ENCODE measurements at places on chromosomes 6 and 20. TPM values are rescaled to one million over a fixed set of nuclear protein-coding genes. Genes with fewer than 3 reads are reported as not detected.
A peak's percentile ranks its signal among the peaks of the same experiment; 100 is the strongest.

DNA sequence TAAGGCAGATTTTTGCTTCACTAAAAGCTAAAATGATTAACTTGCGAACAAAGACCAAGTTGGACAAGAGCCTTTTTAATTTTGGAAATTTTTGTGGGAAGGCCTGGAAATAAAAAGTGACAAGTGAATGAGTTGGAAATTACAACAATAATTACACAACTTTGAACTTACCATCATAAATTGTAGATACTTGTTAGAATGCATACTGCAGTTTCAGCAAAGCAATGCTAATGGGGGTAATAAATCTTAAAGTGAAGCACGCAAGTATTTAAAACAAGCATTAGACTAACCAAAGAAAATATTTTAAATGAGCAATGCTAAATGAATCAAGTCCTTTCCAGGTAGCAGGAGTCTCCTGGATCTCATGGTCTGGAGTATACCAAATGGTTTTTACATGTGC, 83.2 kb upstream of the EYA4 start:
- no peak for DNase-seq

DNA sequence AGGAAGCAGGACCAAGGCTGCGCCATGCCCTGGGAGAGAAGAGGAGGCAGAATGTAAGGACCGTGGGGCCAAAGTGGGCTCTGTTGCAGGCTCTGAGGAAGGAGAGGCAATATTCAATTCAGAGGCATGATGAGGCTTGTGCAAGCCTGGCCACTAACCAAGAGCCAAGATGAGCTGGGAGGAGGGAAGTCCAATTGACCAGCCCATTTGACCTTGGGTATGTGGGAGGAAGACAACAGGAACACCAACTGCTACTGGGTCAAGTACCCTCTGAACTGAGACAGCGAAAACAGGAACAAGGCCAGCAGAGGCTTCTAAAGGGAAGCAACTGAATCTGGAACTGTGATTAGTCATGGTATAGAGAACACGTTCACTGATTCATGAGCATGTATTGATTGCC, 779.6 kb downstream of the MAFB start:
- DNase-seq, result no peak

- DNase-seq, result peak; percentile 27
These were observed 556 bp downstream of the BEND6 start for GRCh38 chr6:56955171-56956155.

DNA sequence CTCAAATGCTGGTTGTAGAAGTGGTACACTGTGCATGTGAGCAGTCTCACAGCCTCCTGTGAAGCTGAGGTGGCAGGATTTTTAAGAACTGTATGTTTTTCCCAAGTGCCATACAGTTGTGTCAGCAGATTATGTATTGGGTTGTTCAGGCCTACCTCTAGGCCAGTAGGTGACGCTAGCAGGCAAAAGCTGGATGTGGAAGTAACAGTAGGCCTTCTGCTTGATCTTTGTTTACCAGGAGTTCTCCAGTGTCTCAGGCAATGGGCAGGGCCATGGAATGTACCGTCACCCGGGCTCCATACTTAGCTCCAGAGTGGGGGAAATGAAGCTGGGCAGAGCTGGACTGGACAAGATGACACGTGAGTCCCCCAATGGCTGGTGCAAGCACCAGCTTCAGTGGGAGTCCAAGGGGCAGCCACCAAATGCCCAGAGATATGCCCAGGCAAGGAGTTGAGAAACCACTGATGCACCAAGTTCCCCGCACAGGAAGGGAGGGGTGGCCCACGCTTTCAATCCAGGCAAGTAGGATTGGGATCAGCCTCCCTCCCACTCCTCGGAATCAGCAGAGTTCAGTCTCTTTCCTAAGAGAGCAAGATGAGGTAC, 289.7 kb downstream of the HTR1B start:
- no peak for DNase-seq

GRCh38 chr6:121838842-121839241, 403.4 kb downstream of the GJA1 start:
- no peak for DNase-seq

- DNase-seq, result no peak
These were observed 651.3 kb downstream of the KIF16B start for GRCh38 chr20:15921930-15922329.

GRCh38 chr6:24882835-24883555, 52.8 kb downstream of the RIPOR2 start:
- no peak for DNase-seq

DNA sequence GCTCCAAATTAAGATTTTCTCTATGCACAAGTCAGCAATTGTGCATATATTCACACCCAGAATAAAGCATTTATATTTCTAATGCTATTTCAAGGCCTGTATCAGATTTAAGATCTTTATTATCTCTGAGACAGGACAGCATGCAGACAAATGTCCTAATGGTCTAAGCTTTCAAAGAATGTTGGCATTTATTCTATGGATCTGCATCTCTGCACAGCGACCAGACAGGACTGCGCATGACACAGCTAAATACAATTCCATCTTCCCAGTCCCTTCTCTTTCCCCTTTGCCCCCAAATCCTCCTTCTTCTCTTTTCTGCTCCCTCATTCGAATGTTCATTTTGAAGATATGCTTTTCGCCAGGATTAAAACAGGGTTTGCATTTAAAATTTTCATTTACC, 478.5 kb downstream of the PKHD1 start:
- no peak for DNase-seq

DNA sequence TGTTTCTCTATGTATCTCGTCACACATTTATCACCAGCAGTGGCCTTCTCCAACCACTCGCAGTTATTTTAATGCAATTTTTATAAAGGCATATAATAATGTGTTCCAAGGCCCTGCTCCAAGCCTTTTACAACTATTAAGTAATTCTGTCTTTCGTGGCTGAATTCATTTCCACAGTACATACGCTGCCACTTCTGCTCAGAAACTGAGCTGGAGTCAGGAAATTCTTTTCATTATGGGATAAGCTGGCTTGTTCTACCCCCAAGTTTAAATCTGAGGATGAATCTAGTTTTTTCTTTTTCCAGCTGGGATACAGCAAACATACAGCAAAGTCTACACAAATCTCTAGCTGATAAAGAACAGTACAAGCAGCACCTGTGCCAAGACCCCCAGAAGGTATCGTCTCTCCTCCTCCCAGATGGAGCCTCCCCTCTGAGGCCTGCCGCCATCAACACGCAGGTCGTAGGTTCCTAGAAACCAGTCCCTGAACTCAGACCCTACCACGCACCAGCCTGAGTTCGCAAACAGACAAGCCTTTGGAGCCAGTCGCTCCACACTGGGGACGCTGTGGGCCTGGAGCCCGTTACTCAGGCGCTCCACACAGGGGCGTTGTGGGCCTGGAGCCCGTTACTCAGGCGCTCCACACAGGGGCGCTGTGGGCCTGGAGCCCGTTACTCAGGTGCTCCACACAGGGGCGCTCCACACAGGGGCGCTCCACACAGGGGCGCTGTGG, 263.5 kb downstream of the THBS2 start:
- no peak for DNase-seq

DNA sequence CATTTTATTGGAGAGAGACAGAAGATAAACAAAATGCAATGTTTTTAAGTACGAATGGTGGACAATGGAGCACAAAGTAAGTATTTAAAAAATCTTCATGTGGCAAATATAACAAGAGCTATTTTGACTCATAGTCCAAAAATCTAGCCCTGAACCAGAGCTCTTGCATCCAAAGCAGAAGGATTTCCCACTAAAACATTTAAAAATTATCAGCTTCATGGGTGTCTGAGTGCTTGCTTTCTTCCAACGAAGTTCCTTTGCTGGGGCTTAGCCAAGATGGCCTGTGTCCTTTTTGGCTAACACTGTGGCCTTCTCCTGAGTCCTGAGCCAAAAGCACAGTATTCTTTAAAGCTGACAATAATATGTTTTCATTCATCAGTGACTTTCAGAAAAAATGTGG, 161.7 kb downstream of the RIMS1 start:
- DNase-seq, result no peak

GRCh38 chr6:13250703-13251102, 77.6 kb downstream of the TBC1D7 start:
- no peak for DNase-seq

GRCh38 chr20:53346335-53346648, 247.3 kb downstream of the ZNF217 start:
- DNase-seq, result no peak

- no peak for DNase-seq
These were observed 197.2 kb downstream of the FAXC start for GRCh38 chr6:99152347-99152643.

DNA sequence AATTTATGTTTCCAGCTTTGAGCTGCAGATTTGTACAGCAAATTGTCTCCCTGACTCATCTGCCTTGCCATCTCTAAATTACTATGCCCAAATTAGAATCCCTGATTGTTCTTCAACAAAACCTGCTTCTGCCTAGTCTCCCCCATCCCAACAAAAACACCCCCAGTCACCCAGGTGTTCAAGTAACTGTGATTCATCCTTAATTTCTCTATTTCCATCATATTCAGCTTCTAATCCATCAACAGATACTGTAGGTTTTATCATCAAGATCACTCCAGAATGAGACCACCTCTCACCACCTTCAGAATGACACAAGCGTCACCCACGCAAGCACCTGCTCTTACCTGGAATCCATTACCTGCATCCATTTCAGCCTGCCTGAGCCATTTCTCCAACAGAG, 498.5 kb downstream of the PRKN start:
- DNase-seq, result no peak

- DNase-seq, result no peak
These were observed 96.6 kb downstream of the YTHDF1 start for GRCh38 chr20:63119121-63119962.

DNA sequence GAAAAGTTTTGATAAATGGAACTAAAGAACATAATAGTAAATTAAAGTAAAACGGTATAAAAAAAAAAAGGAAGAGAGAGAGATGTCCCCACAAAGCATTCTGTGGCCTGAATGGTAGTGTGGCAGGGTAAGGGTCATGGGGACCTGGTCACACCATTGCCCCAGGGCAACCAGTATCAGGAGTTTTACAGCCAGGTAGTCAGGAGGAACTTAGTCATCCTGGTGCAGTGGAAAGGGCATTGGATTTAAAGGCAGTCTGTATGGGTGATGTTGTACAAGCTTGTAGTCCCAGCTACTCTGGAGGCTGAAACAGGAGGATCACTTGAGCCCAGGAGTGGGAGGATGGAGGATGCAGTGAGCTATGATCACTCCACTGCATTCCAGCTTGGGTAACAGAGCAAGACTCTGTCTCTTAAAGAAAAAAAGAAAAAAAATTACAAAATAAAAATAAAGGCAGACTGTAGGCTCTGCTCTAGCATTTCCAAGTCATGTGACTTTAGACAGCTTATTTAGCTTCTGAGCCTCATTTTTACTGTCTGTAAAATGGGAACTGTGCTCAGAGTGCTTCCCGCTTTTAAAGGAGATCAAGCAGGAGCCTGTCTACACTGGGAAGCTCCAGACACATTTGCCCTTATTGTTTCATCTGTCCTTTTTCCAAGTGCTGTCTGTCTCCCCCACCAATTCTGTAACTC, 112.8 kb upstream of the ARMC2 start:
- no peak for DNase-seq

DNA sequence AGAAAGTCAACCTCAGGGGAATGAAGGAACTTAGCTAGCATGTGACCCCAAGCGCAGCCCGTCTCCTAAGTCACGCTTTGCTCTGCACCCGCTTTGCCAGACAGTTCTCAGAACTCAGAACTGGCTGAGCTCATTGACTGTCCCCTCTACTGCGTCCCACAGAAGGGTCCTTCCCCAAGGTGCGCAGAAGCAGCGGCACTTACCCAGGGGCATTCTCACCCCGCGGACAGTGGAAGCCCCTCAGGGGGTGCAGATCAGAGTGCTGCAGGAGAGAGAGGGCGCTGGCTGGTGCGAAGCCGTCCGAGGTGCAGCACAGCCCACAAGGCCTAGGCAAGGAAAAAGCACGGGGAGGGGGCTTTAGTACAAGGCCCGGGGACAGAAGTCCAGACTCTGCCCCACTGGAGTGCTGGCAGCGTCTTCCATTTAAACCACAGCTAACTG, 807 bp downstream of the SNHG17 start:
- DNase-seq, result peak; percentile 18

DNA sequence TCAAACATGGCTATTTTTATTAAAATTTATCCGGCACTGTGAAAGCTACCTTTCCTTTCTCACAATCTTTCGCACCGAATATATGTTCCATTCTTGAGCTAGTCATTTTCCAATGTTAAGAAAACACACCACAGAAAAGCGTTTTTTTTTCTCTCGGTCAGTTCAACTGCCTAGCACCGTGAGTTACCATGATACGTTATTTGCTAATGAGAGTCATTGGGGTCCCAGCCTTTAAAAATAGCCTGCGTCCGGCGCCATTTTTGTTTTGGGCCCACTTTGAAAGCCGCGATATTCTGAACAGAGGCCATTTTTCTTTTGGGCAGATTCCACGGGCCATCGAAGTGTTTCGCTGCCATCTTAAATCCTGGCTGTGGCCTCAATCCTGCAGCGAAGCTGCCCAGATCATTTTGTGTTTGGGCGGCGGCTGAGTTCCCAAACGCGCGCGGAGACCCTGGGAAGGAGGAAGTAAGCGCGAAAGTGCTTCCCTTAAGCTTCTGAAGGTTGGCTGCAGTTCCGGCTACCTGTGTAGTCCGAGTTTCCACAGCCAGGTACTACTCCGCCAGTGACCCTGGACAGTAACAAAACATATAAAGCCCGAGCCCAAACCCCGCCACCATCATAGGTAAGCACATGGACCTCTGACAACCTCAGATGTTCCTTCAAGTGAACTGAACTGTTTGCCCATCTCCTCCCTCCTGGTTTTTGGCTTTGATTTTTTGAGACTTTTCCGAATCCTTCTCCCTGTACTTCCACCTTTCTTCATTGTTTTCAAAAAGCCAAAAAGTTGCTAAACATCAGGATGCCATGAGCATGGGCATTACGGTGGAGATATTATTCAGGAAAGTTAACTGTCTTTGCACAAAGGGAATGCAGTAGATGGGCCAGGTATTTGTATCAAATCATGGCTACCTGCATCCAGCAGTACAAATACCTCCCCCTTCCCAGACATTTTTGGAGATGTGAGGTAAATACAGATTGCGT, at the start of gene SLX4IP:
TSS of gene SLX4IP (plus strand) at position 474 of the 981 bp plus-strand sequence. CDS start 22,900 bp downstream, outside the sequence.
- DNase-seq, result peak; percentile 77

DNA sequence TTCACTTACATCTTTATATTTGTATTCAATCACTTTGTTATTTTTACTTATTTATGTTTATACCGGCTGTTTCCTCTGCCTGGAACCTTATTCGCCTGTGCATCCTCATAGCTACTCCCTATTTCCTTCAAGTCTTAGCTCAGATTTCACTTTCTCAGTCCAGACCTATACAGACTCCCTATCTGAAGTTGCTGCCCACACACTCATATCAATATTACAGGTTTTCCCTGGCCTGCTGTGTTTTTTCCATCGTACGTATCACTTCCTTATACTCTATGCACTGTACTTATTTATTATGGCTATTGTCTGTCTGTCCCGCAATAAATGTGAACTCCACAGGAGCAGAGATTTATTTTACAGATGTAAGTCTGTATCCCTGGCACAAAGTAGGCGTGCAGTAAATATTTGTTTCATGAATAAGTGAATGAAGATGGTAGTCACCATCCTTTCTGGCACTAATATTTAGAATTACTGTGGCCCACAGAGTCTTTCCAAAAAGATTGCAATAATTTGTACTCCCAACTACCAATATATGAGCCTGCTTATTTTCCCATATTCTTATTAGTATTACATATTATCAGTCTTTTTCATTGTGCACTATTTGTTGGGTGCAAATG, 64.9 kb downstream of the TNFAIP3 start:
- no peak for DNase-seq

Gene REM1
- not detected for total RNA-seq

Gene AVP
- total RNA-seq, result not detected

Gene KCNQ5
- 4.7 TPM for total RNA-seq

Gene SIGLEC1
- total RNA-seq, result 0.06 TPM

Gene PLAGL2
- 16.6 TPM for total RNA-seq

Gene C20orf202
- 0.41 TPM for total RNA-seq

Gene OSBPL2
- 64.4 TPM for total RNA-seq

Gene RBM24
- not detected for total RNA-seq

Gene METTL24
- not detected for total RNA-seq

Gene ACTL10
- 7.3 TPM for total RNA-seq

Data from T-cell (primary cell).